ENCODE measurements at places on chromosomes 16 and 17. TPM values are rescaled to one million over a fixed set of nuclear protein-coding genes. Genes with fewer than 3 reads are reported as not detected.

TBC1D3C gene
- total RNA-seq = 0.18 TPM

PERCC1 gene
- not detected for total RNA-seq

DNA sequence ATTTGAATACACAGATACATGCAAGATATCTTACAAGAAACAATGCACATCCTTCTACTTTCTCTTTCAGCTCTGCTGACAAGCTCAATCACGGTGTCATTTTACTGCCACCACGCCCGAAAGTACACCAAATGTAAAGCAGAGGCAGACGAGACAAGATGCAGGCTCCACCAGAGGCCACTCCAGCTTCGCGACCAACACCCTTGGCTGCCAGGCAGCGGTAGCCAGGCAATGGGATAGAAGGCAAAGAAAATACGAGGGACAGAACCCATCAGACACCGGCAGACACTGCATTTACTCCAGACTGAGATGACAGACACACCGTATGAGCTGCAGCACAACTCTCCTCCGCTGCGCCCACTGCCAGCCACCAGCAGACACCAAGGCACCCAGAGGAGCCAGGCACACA lies 41.0 kb downstream of the USP22 start:
- peak overlapping the region; percentile 18 for H3K27ac ChIP-seq
- H3K27me3 ChIP-seq = no peaks in the 10 kb centered on the region
- no peak overlapping the region for H3K4me3 ChIP-seq
- peaks cover 6% of the 10 kb centered on the region for H3K4me1 ChIP-seq
- DNase-seq = no peak
- H3K36me3 ChIP-seq = peaks cover 23% of the 10 kb centered on the region

DNA sequence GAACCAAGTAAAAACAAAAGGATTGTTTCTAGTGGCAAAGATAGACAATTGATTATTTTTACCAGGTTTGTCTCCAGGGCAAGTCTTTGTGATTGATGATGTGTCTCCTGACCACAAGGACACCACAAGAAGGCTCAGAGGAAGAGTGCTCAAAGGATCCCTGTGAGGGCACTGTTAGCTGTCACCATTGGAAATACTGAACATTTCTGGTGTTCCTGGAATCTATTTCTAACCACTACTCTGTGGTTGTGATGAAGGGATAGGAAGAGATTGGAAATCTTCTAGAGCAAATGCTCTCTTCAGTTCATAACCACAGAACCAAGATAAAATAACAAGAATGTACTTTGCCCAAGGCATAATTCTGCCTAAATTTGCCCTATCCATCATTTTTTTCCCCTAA lies 15.3 kb downstream of the RNF43 start:
- H3K27me3 ChIP-seq = no peaks in the 10 kb centered on the region
- DNase-seq = no peak
- H3K27ac ChIP-seq = peak overlapping the region; percentile 85
- H3K36me3 ChIP-seq = peaks cover 6% of the 10 kb centered on the region
- peaks cover 87% of the 10 kb centered on the region for H3K4me1 ChIP-seq

DNA sequence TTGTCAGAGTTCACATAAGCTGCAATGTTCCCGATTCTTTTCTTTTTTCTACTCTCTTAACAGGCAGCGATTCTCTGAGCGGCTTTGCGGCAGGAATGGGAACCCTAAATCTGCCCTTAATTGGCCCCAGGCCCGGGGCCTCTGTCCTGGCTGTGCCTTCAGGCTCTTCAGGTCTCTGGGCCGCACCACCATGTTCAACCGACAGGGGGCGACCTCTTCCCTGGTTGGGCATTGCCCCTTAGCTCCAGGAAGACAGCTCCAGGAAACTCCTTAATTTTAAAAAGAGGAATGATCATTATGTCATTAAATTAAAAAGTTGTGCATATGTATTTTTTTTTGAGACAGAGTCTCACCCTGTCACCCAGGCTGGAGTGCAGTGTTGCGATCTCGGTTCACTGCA lies 20.3 kb downstream of the CACNG5 start:
- peaks cover 29% of the 10 kb centered on the region for H3K27me3 ChIP-seq
- DNase-seq = no peak
- H3K4me1 ChIP-seq = no peaks in the 10 kb centered on the region
- no peak overlapping the region for H3K4me3 ChIP-seq
- H3K27ac ChIP-seq = no peak overlapping the region

- H3K27me3 ChIP-seq = peaks cover 35% of the 10 kb centered on the region
- H3K36me3 ChIP-seq = no peaks in the 10 kb centered on the region
Measured at GRCh38 chr16:56199164-56199563, 7.9 kb downstream of the GNAO1 start.

DNA sequence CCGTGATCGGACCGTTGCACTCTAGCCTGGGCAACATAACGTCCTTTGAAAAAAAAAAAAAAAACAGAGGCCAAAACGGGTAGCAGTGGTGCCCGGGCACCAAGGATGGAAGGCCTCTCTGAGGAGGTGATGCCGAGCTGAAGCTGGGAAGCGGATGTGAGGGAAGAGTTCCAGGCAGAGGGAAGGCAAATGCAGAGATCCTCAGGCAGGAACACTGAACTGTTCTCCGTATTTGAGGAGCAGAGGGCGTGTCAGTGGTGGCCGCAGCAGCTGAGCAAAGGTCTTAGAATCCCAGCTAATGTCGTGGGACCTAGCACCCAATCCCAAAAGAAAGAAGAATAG lies 656 bp upstream of the KCTD13 start:
- peaks cover 31% of the 10 kb centered on the region for H3K4me1 ChIP-seq
- H3K27ac ChIP-seq = peak overlapping the region; percentile 98
- H3K36me3 ChIP-seq = no peaks in the 10 kb centered on the region
- DNase-seq = no peak
- H3K4me3 ChIP-seq = peak overlapping the region; percentile 95

REXO5 gene
- total RNA-seq = 5.0 TPM

GRCh38 chr17:77942112-77942988 lies 16.2 kb upstream of the TNRC6C start:
- H3K27ac ChIP-seq = no peak overlapping the region
- no peak overlapping the region for H3K4me3 ChIP-seq
- peaks cover 20% of the 10 kb centered on the region for H3K27me3 ChIP-seq
- DNase-seq = no peak

SLC13A2 gene
- total RNA-seq = not detected

DNA sequence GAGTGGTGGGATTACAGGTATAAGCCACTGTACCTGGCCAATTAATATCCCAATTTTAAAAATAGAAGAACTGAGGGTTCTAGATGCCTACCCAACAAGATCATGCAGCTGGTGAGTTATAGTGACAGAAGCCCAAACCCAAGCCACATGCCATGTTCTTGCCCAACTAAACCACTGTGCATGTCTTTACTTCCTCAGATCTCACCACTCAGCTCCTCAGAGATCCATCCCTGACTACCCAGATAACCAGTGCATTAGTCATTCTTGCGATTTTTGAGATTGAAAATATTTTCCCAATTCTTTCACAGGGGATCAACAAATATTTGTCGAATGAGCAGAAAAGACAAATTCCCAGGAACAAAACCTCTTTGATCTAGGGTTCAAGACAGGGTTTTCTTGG lies 303.1 kb downstream of the CBLN1 start:
- no peaks in the 10 kb centered on the region for H3K36me3 ChIP-seq
- no peak for DNase-seq
- H3K4me3 ChIP-seq = no peak overlapping the region
- no peak overlapping the region for H3K27ac ChIP-seq
- H3K4me1 ChIP-seq = no peaks in the 10 kb centered on the region

- peaks cover 16% of the 10 kb centered on the region for H3K36me3 ChIP-seq
- H3K4me3 ChIP-seq = no peak overlapping the region
- no peaks in the 10 kb centered on the region for H3K4me1 ChIP-seq
- H3K27ac ChIP-seq = no peak overlapping the region
- DNase-seq = no peak
Measured at GRCh38 chr17:28394337-28395116, 11.5 kb downstream of the SLC46A1 start.

GRCh38 chr17:57927048-57927723 lies 28.0 kb downstream of the CUEDC1 start:
- peak overlapping the region; percentile 90 for H3K27ac ChIP-seq
- peaks cover 2% of the 10 kb centered on the region for H3K36me3 ChIP-seq
- H3K4me1 ChIP-seq = peaks cover 46% of the 10 kb centered on the region
- no peak for DNase-seq
- no peaks in the 10 kb centered on the region for H3K27me3 ChIP-seq

GRCh38 chr17:67469208-67469980 lies 92.3 kb downstream of the PITPNC1 start:
- peaks cover 22% of the 10 kb centered on the region for H3K4me1 ChIP-seq
- H3K27ac ChIP-seq = peak overlapping the region; percentile 60
- H3K27me3 ChIP-seq = no peaks in the 10 kb centered on the region
- peaks cover 4% of the 10 kb centered on the region for H3K36me3 ChIP-seq
- DNase-seq = peak; percentile 45
- peak overlapping the region; percentile 22 for H3K4me3 ChIP-seq

DNA sequence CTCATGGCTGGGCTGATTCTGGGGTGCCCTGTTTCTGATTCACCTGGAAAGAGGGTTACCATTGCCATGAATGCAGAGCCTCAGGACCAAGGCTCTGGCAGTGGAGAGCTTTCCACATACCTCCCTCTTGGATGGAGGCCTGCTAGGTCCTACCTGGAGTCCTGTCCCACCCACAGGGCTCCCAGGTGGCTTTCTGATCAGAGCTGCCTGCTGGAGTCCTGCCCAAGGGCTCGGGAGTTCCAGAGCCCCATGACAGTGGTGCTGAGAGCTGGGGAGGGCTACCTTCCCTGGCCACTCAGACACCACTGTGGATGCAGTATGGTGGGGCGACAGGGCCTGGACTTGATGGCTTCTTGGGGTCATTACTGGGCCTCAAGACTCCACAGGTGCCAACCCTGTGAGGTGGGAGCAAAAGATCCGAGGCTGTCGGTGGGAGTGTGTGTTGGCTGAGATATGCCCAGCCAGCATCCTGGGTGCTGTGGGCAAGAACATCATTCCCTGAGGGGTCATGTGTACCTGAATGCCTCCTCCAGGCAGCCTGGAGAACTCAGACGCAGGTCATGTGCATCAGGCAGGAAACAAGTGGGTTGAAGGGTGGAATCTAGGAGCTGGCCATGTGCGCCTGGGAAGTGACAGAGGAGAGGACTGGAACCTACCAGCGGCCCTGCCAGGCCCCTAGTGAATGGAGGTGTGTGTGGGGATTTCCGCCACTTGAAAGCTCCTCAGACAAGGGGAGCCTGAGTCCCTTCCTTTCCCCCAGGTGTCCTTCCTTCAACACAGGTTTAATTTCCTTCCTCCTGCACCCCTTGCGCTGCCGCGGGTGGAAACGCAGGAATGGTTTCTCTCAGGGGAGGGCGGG lies 2.3 kb upstream of the WNT3 start:
- H3K36me3 ChIP-seq = no peaks in the 10 kb centered on the region
- H3K27me3 ChIP-seq = peaks cover 59% of the 10 kb centered on the region
- H3K4me1 ChIP-seq = peaks cover 47% of the 10 kb centered on the region
- peak overlapping the region; percentile 68 for H3K27ac ChIP-seq

GRCh38 chr17:62017912-62018311 lies 47.2 kb downstream of the MED13 start:
- no peaks in the 10 kb centered on the region for H3K4me1 ChIP-seq
- H3K4me3 ChIP-seq = no peak overlapping the region
- no peak for DNase-seq

CDH16 gene
- total RNA-seq = not detected

DNA sequence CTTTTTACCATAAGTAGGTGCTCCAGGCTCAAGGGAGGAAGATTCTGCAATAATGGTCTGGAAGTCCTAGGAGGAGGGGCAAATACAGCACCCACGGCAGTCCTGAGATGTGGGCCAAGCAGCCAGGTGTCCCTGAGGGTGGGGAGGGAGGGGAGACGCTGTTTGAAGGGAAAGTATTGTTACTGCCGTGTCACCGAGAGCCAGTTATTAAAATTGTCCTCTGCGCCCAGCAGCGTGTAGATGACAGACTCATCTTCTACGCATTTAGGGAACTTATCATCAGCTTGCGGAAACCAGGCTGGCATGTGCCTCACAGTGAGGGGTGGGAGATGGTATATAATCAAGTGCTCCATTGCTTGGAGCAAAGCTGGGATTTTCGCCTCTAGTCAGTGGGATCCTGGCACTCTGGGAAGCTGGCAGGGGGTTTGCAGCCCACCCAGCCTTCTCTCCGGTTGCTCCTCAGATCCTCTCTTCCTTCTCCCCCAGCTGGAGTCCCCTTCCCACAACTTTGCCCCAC lies 104.6 kb downstream of the OR1D5 start:
- peaks cover 17% of the 10 kb centered on the region for H3K4me1 ChIP-seq
- DNase-seq = no peak
- H3K4me3 ChIP-seq = no peak overlapping the region
- H3K27me3 ChIP-seq = no peaks in the 10 kb centered on the region

- no peak for DNase-seq
- peaks cover 5% of the 10 kb centered on the region for H3K36me3 ChIP-seq
- no peak overlapping the region for H3K4me3 ChIP-seq
- peaks cover 14% of the 10 kb centered on the region for H3K4me1 ChIP-seq
Measured at GRCh38 chr17:20284570-20285295, 182.6 kb downstream of the LGALS9B start.

SCNN1G gene
- not detected for total RNA-seq

- no peaks in the 10 kb centered on the region for H3K27me3 ChIP-seq
- peaks cover 22% of the 10 kb centered on the region for H3K36me3 ChIP-seq
- peaks cover 1% of the 10 kb centered on the region for H3K4me1 ChIP-seq
- DNase-seq = no peak
Measured at GRCh38 chr16:70160821-70161220, 12.8 kb upstream of the CLEC18C start.

DNA sequence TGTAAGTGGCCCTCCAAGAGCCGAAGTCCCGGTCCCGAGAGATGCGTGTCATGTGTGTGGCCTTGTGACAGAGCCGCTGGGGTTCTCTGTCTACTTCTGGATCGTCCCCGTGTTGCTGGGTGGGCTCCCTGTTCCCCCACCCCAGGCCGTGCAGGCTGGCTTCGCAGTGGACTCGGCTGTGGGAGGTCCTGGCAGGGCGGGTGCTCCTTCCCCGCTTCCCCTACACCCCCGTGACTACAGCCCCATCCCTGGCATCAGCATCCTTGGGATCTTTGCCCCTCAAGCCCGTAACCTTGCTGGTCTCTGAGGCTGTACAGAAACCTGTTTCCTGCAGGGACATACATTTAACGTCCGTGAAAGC lies 136.3 kb downstream of the BANP start:
- H3K4me1 ChIP-seq = peaks cover 10% of the 10 kb centered on the region
- H3K27ac ChIP-seq = no peak overlapping the region
- H3K36me3 ChIP-seq = peaks cover 4% of the 10 kb centered on the region
- H3K27me3 ChIP-seq = no peaks in the 10 kb centered on the region

DNA sequence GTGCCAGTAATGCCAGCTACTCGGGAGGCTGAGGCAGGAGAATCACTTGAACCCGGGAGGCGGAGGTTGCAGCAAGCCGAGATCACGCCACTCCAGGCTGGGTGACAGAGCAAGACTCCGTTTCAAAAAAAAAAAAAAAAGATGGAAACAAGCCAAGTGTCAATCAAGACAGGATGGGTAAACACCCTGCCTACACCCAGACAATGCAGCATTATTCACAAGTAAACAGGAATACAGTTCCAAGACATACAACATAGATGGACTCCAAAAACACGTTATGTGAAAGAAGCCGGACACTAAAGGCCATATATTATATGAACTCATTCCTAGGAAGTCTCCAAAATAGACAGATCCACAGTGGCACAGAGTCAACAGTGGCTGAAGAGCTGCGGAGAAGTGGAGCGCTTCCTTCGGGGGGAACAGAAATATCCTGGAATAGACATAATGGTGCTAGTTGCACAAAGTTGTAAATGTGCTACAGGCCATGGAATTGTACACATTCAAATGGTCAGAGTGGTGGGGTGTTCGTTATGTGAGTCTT lies 33.9 kb downstream of the ANKRD11 start:
- DNase-seq = no peak
- H3K27ac ChIP-seq = no peak overlapping the region
- no peak overlapping the region for H3K4me3 ChIP-seq

- peaks cover 10% of the 10 kb centered on the region for H3K27me3 ChIP-seq
- no peak overlapping the region for H3K4me3 ChIP-seq
- DNase-seq = no peak
- H3K27ac ChIP-seq = peak overlapping the region; percentile 28
- no peaks in the 10 kb centered on the region for H3K36me3 ChIP-seq
Measured at GRCh38 chr16:65666132-65666941, 544.5 kb upstream of the CDH11 start.

OTOP2 gene
- total RNA-seq = not detected

Data from mesothelial cell of epicardium (in vitro differentiated cells).